Erythroblast (primary cell): ENCODE measurements at places on chromosomes 1 and 21.

DNA sequence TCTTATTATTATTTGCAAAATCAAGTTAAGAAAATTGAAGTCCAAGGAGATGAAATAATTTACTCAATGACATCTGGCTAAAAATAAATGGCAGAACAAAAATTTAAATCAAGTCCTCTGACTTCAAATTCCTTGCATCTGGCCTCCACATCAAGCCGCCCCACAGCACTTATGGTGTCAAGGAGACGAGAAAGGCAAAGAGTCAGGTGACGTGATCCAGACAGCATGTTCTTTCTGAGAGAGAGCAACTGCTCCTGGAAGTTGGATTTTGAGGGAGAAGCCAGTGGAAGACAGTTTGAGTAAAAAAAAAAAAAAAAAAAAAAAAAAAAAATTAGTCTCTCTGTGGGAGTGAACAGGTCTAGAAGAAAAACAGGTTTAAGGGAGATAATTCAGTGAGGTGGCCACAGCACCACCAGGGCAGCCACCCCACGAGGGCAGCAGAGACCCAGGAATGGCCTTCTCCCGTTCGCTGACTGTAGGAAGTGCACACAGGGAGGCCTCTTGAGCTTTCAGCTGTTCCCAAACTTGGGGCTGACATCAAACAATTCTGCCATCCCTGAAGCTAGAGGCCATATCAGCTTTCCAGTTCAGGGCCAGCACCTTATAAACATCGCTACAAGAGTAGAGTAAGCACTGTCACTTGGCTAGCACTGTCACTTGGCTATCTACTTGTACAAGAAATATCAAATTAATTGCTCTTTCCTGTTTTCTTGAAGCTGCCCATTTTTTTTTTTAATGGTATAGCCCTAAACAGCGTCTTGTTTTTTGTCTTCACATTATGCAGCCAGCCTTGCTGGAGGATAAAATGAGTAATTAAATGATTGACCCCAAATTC is 7.8 kb downstream of the C1orf162 start:
- DNase-seq: peak; percentile 60

- no peak for DNase-seq
Measured at GRCh38 chr1:19063122-19063521, 106.6 kb upstream of the IFFO2 start.

GRCh38 chr1:110774398-110774797 is 98.5 kb upstream of the CD53 start:
- no peak for DNase-seq

GRCh38 chr1:155205969-155206593 is 1.6 kb downstream of the THBS3 start:
- no peak for DNase-seq

GRCh38 chr1:6634371-6635052 is 9.8 kb downstream of the THAP3 start:
- DNase-seq: peak; percentile 58

GRCh38 chr1:156429313-156430060 is 60.5 kb downstream of the RHBG start:
- DNase-seq: no peak

GRCh38 chr1:11521582-11522399 is 42.8 kb downstream of the DISP3 start:
- DNase-seq: no peak

- no peak for DNase-seq
Measured at GRCh38 chr1:243271996-243272395, 16.2 kb downstream of the SDCCAG8 start.
